AG04450 (cell line): ENCODE measurements at places on chromosomes 1 and 21. TPM values are rescaled to one million over a fixed set of nuclear protein-coding genes. Genes with fewer than 3 reads are reported as not detected.

DNA sequence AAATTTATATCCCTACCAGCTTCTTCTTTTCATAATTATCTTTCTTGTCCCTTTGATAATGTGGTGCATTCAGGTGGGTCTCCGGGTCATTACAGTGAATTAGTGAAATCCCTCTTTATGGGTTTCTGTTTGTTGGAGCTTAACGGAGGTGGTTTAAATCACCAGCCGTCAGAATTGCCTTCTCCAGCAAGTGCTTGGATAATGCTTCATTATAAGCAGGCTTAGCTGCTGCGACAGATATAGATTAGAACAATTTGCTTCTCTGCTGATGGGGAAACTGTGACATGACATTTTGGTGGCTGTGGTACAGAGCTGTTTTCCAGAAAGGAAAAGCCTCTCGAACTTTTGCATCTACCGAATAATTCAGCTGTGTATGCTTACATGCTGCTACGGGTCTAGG is 56.9 kb downstream of the KAZN start:
- DNase-seq: no peak

DNA sequence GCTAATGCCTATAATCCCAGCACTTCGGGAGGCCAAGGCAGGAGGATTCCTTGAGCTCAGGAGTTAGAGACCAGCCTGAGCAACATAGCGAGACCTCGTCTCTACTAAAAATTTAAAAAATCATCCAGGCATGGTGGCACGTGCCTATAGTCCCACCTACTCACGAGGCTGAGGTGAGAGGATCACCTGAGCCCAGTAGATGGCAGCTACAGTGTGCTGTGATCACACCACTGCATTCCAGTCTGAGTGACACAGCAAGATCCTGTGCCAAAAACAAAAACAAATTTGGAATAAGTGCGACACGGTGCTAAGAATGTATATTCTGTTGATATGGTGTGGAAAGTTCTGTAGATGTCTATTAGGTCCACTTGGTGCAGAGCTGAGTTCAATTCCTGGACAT is 15.1 kb downstream of the USP33 start:
- no peak for DNase-seq

GRCh38 chr1:36520056-36520455 is 37.3 kb upstream of the CSF3R start:
- no peak for DNase-seq

The KCNJ10 gene
- not detected in 2 replicates for polyA plus RNA-seq
